ENCODE measurements at places on chromosomes 7 and 10.

GRCh38 chr7:70953331-70953741 lies 178.6 kb upstream of the GALNT17 start:
- no peak for DNase-seq

GRCh38 chr10:34489411-34489810 lies 325.7 kb downstream of the PARD3 start:
- no peak for DNase-seq

GRCh38 chr7:109354000-109354399 lies 784.3 kb downstream of the DNAJB9 start:
- no peak for DNase-seq

DNA sequence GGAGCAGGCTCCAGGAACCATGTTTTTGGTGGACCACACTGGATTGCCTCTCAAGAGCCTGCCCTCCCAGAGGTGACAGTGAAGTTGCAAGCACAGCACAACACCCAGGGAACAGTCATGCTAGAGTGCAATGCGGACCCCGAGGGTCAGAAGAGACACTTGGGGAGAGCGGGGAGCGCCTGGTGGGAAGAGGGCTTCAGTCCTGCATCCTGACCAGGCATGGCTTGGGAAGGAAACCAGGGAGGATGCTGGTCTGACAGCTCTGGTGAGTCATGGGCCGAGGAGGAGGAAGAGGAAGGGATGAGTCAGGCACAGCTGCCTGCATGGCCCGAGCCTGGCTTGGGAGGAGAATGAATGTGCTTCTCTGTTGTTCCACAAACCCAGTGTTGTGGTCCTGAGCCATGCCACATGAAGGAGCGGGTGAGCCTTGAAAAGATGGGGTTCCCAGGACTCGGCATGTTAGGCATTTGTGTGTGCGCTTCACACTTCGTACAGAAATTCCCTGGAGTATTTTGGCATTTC lies 29.5 kb upstream of the ANKRD2 start:
- no peak for DNase-seq

GRCh38 chr10:132884041-132884440 lies 58.3 kb downstream of the CFAP46 start:
- DNase-seq: no peak

DNA sequence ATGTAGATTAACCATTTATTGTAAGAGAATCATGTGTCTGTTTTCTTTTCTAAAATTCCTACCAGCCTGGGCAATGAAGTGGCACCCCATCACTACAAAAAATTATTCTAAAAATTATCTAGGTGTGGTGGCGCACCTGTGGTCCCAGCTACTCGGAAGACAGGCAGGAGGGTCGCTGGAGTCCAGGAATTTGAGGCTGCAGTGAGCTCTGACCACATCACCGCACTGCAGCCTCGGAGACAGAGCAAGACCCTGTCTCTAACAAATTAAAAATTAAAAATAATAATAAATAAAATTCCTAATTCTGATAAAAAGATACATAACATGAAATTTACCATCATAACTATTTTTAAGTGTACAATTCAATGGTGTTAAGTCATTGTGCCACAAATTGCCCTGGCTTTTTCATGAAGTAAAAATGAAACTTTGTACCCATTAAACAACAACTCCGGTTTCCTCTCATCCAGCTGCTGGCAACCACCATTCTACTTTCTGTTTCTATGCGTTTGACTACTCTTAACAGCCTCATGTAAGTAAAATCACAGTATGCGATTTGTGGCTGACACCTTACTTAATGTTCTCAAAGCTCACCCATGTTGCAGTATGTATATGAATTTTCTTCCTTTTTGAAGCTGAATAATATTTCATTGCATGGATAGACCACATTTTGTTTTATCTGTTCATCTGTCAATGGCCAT lies 20.6 kb upstream of the USP6NL start:
- peak; percentile 39 for DNase-seq

GRCh38 chr7:132105096-132105495 lies 471.2 kb downstream of the PLXNA4 start:
- no peak for DNase-seq

DNA sequence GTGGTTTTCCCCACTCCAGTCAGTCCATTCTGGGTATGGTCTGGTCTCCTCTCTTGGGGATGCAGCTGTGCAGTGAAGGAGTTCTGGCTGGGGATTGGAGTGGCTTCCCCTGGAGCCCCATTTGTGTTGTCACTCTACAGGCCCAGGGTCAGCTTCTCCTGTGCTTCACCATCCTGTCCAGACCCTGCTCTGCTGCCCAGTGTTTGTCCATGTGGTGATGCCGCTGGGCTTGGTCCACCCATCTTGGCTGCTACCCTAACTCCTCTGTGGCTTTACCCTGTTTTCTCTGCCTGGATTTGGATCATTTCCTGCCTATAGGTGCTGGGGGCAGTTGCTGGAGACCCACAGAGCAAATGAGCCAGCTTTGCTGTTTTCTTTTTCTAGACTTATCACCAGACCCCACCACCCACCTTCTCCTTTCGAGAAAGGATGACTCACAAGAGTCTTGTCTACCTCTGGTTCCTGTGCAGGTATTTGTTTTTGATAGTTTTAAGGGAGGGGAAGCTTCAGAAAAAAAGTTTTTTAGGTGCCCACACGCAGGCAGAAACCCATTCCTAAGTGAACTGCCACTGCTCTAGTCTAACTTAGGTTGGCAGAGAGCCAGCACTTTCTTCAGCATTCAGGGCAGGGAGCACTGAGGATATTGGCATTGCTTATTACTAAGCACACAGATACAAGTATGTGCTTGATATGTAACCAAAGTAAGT lies 8.5 kb downstream of the ZDHHC16 start:
- no peak for DNase-seq

DNA sequence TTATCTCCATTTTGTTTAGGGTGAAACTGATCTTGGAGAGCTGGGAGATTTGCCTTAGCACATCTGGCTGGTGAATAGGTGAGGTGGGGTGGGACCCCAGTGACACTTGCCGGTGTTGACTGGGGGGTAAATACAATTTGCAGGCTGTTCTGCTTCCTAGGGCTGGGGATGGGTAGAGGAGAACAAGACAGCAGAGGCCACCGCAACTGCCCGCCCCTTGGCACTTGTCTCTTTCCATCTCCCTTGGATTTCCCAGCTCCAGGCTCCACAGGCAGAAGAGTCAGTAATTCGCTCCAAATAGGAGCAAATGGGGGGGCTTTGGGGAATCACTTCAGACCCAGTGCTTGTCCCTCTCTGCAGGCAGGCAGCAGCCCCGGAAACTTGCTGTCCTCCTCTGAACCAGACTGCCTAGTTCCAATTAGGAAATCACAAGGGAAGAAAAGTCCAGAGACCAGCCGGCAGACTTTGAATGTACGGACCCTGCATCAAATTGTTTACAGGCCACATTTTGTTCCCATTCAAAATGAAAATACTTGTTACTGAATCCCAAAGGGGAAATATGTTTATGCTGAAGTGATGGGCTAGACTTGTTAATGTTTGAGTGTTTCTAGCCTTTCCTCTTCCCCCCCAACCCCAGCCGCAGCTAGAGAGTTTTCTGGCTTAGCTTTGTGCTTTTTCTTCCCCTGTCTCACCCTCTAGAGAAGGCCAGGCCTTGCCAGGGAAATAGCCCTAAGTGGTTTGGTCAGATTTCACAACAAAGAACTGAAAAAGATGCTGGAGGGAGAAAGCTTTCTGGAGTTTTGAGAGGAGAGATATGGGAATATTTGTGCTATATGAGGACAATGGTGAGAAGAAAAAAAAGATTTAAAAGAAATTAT lies 10.0 kb upstream of the INPP5F start:
- DNase-seq: no peak

Measured in CD4-positive, alpha-beta T cell treated with Interleukin-21 for 1 hour (primary cell).